ENCODE measurements at places on chromosomes 12 and 14.
A peak's percentile ranks its signal among the peaks of the same experiment; 100 is the strongest.

- DNase-seq = peak; percentile 52
Measured at GRCh38 chr14:69354383-69355153, 43.5 kb downstream of the ERH start.

GRCh38 chr14:82387699-82388098 is 854.0 kb upstream of the SEL1L start:
- no peak for DNase-seq

GRCh38 chr12:103518899-103519298 is 23.1 kb upstream of the C12orf42 start:
- no peak for DNase-seq

GRCh38 chr14:77026166-77026929 is 2.2 kb downstream of the IRF2BPL start:
- peak; percentile 21 for DNase-seq

GRCh38 chr12:43836475-43836989 is 651 bp downstream of the TMEM117 start:
- DNase-seq = no peak

GRCh38 chr12:56522411-56523193 is 982 bp downstream of the RBMS2 start:
- DNase-seq = peak; percentile 53

DNA sequence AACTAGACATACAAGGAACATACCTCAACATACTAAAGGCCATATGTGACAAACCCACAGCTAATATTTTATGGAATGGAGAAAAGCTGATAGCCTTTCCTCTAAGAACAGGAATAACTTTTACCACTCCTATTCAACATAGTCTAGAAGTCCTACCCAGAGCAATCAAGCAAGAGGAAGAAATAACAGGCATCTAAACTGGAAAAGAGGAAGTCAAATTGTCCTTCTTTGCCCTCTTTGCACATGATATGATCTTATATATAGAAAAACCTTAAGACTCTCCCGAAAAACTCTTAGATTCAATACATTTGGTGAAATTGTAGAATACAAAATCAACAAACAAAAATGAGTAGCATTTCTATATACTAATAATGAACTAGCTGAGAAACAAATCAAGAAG is 110.0 kb downstream of the ATP23 start:
- DNase-seq = no peak

DNA sequence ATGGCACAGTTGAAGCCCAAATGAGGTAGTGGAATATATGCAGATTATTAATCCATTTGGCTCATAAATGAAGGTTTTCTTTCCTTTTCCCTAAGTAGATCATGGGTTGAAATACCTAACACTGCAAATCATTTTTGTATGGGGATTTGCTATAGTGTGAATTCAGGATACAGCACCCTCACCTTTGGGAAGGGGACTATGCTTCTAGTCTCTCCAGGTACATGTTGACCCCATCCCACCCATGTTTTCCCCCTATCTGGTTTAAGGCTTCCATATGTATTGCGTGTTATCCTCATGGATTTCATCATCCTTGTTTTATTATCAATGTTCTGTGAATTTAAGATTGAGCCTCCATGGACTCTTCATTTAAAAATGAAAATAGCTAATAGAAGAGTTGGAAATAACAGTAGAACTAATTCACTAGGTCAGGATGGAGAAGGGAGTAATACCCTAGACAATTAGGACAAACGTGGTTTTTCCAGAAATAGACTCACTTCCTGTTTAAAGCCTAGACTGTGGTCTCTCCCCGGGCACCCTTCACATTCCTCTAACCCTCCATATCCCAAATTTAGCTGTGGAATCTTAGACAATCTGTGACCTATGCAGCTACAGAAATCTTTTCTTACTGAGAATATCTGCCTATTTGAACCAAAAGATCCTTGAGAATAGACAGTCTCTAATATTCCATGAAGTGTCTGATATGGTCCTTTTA is 56.5 kb downstream of the DAD1 start:
- no peak for DNase-seq

- DNase-seq = peak; percentile 86
Measured at GRCh38 chr12:54431911-54432814, 13.1 kb upstream of the ITGA5 start.

- DNase-seq = peak; percentile 30
Measured at GRCh38 chr14:53035336-53036210, 84.7 kb upstream of the FERMT2 start.

DNA sequence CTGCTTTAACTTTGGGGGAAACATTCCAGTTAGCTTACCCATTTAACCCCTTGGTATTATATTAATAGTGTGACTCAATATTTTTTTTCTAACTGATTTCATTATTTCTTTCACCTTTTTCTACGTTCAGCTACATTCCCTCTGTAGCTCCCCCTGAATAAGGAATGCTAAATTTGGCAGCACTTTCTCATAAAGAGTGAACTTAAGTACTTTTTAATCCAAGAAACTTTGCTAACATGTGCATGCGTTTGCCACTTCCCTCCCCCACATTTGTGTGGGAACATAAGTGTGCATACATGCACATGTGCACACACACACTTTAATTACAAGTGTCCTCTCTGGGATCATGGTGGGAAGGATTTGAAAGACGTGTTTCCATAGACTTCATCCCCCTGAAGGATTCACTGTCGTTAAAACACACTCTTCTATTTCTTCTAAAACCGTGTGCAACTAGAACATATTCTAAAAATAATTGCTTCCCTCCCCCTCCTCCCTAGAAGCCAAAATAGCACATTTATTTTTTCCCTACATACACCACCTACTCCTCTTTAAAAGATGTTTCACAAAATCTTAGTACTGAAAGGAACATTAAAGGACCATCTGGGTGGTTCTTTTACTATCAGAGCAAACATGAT is 142.6 kb downstream of the PPM1H start:
- no peak for DNase-seq

DNA sequence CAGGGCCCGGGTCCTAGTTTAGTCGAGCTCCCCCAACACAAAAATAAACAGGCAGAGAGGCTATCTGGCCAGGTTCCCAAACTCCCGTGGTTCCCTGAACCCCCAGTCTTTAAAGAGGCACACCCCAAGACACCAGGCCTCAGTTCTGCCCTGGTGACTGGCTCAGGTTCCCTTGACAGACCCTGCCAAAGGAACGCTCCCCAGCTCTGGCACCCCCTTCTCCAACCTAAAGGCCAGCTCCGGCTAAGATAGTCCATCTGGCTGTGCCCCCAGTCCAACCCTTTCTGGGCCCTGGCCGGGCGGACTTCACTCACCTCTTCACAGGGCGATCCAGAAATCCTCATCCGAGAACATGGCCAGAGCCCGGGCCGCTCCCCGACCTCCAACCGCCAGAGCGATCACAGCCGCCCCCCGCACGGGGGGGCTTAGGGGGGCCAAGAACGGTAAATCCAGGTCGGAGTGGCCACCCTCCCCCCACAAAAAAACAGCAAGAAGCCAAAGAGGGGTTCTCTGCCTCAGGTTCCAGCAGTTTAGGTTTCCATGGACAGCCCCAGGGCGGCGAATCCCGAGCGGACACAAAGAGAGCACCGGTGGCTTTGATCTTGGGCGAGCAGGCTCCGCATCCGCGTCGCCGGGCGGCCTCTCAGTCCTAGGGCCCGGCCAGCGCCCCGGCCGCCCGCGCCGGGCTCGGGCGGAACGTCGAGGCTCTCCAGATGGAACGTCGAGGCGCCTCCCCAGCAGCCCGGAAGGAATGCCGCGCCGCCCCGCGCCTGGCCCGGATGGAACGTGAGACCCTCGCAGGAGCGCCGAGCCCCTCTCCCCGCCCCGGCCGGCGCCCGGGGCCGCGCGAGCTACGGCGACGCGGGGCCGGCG is 1.1 kb downstream of the KMT2D start:
- peak; percentile 67 for DNase-seq

DNA sequence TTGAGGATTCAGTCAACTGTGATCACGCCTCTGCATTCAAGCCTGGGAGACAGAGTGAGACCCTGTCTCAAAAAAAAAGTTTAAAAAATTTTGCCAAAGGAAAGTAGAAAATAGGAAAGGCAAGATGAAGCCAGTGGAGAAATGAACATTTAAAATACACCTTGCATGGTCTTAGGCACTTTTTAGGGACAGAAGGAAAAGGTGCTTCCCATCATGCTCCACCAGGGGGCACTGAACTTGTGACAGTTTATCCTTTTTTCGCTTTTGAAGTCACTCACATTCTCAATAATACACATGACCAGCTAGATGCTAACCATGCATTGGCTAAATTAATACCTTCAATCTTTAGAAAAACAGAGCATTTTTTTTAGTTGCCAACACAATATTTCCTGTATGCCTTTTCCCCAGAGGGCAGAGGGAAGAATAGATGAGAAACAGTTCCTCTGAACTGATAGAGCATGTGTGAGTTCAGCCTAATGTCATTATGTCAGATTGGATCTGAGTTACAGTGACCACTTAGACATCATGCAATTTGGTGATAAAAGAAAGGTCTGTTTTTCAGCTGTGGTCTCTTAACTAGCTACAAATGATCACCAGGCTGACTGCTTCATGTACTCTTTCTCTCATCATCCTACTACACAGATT is 221.8 kb upstream of the SSTR1 start:
- DNase-seq = peak; percentile 54

- DNase-seq = peak; percentile 82
Measured at GRCh38 chr12:64625243-64626077, 15.2 kb downstream of the RASSF3 start.

GRCh38 chr12:64682572-64683277 is 72.4 kb downstream of the RASSF3 start:
- peak; percentile 93 for DNase-seq

- peak; percentile 84 for DNase-seq
Measured at GRCh38 chr12:52156757-52157565, 34.9 kb downstream of the KRT80 start.

DNA sequence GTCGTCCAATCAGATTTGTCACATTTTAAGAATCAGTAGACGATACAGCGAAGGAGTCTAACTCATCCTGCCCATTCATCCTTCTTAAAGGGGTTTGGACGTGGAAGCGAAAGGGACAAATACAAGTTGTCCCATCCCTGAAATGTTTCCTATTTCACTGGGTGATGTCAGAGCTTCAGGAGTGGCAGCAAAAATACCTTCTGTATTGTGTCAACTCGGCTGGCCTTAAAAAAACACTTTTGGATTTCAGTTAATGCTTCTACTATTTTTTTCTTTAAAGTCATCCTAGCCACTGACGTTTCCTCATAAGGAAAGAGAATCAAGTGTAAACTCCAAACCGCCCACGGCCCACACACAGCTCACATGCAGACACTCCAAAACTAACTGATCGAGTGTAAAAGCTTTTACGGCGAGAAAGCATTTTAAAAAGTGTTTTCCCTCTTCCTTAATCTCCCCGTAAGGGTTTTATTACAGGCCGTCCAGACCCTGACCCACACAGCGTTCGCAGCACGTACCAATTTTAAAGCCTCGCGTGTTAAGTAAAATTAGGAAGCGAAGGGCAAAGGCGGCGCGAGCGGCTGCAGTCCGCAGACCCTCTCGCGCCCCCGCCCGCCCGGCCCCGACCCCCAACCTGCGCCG is 593 bp downstream of the CFL2 start:
- peak; percentile 67 for DNase-seq

DNA sequence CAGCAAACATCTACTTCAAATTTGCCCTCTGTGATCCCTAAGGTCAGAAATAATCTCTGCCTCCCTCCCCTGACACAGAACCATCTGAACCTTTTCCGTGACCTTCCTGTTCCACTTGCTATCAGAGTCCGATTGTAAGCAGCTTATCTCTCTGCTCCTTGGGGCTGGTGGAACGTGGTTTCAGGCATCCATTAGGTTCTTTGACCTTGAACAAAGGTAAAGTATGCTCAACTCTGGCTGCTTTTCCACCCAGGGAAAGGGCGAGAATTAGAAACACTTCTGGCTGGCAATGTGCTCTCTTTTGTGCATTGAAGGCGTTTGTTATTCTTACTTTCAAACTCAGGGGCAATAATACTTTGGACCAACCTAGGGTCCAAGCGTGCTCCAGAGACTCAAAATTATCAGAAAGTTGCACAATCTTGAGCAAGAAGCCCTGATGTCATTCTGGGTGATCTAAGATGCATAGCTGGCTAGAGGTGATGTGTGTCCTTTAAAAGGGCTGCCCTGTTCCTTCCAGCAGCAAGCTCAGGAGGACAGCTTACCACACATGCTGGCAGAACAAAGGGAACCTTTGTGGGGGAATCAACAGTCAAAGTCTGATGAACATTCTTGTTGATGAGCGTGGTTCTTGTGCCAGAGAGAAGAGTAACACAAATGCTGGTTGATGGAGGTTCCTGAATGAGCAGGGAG is 29.8 kb downstream of the ADGRD1 start:
- DNase-seq = no peak

GRCh38 chr12:83763425-83763824 is 1076.7 kb downstream of the TMTC2 start:
- no peak for DNase-seq

GRCh38 chr14:91830777-91831176 is 36.6 kb downstream of the TC2N start:
- no peak for DNase-seq

DNA sequence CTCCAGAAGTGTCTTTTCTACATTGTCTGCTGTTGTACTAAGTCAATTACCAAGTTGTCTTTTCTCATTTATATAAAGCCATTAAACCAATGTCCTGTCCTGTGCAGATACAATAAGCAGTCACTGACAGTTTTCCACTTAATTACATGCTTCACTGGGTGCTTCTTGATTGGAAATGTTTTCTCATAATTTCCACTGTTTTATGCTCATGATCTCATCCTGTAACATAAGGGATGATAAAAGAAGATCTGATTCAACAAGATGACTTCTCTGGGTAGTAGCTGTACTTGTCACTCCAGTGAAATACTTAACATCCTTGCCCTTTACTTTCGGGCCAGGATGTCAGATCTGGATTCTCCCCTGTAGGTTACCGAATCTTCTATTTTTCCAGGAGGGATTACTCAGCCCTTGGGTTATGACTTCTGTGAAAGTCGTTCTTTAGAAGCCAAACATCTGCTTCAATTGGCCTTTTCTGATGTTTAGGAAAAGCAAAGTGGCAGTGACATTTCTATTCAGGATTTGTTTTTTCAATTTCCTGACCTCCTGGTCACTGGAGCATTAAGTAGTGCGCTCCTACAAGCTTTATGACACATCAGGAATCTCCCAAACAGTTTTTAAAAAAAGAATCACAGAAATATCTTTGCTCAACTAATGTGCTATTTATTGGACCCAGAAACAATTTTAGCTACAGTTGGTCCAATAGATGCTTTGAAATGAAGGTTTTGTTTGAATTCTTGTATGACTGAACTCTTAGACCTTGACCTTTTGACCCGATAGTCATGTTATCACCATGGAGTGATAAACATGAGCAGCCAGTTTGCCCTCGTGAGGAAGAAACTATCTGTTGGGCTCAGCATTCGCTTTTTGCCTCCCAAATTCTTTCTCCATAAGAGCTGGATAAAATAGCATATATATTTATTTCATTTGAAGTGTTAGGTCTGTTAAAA is 234.5 kb upstream of the SSTR1 start:
- DNase-seq = no peak

GRCh38 chr14:99686557-99687283 is 2.6 kb downstream of the CYP46A1 start:
- DNase-seq = peak; percentile 21

GRCh38 chr12:6819106-6820030 is 2.3 kb upstream of the GPR162 start:
- DNase-seq = peak; percentile 38

DNA sequence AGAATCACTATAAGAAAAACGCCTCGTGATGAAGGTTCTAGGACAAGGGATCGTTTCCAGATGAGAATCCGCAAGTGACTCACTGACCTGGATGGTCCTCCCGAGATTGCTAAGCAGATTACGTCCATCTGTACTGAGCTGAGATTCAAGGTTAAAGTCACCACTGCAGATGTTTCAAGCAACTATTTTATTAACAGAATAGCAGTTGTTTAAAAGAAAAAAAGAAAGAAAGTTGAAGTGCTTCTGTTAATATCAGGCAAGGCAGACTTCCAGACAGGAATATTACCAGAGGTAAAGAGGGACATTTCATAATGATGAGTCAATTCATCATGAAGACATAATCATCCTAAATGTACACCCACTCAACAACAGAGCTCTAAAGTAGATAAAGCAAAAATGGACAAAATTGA is 17.9 kb downstream of the PXN start:
- no peak for DNase-seq
